Panc1 (cell line): ENCODE measurements at places on chromosomes 4 and X.
A peak's percentile ranks its signal among the peaks of the same experiment; 100 is the strongest.

DNA sequence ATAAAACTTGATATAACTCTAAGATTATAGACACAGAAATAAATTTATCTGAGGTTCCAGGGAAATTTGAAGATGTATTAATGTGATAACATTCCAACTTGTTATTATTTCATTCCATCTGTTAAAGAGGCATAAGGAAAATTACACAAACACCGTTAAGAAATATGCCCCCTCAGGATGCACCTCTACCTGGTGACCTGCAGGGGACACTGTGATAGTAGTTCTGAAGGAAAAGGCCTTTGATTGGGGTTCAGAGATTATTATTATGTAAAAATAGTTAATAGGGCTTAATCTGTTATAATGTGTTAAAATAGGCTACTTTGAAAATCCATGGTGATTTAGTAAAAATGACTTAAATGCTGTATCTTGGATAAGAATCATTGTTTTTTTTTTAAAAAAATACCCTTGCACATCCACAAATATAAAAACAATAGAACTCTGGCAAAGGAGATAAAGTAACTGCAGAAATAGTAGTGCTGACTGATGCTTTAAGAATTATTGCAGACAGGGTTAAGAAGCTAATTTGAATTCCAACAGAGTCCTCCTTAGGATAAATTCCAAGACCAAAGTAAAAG, 6.1 kb upstream of the ABRAXAS1 start:
- DNase-seq: peak; percentile 38

GRCh38 chr4:187469627-187470026, 525.9 kb upstream of the ZFP42 start:
- DNase-seq: no peak

DNA sequence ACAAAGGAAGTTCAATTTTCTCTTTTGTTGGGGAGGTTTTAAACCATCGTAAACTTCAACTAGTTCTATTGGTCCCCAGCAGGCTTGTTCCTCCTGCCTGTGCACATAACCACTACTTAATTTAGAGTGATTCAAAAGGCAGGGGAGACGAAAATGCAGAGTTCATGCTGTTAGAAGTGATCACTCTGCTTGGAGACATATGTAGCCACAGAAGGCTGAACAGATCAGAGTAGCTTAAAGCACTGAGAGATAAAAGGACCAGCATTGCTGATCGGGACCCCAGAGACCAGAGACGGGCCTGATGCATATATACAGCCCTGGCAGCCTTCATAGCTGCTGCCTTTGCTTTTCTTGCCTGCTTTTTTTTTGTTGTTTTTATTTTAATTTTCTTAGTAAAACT, 662.0 kb upstream of the CPEB2 start:
- DNase-seq: no peak

- no peak for DNase-seq
These were observed 43.6 kb upstream of the PHOX2B start for GRCh38 chr4:41792166-41792565.

- no peak for DNase-seq
These were observed 5.6 kb upstream of the KANTR start for GRCh38 chrX:53088136-53088974.

DNA sequence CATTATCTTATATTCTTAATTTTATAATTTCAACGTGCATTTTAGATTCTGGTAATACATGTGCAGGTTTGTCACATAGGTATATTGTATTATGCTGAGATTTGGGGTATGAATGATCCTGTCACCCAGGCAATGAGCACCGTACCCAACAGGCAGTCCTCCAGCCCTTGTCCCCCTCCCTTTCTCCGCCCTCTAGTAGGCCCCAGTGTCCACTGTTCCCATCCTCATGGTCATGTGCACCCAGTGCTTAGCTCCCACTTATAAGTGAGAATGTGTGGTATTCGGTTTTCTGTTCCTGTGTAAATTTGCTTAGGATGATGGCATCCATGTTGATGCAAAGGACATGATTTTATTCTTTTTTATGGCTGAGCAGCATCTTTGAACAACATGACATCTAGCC, 70.6 kb downstream of the RNF150 start:
- DNase-seq: no peak

DNA sequence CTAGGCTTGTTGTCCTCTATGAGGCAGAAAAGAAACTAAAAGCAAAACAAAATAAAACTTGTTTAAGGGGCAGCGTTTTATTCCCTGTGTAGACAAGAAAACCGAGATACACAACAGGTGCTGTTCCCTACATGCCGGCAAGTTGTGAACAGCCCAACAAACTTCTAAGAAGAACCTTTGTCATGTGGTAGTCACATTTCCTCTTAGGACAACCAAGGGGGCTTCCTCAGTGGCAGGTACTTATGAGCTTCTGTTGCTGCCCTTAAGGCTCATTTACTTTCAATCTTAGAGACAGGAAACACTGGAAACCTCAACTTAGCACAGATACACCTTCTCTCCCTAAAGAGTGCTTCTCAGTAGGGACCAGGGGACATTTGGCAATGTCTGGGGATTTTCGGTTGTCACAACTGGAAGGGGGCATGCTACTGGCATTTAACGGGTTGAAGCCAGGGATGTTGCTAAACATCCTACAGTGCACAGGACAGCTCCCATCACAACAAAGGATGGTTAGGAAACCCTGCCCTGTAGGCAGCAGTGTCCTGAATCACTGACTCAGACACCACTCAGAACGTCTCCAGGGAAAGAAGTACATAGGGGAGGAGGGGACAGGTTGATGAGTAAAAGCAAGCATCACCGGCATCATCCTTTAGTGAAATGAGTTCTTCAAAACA, 111.0 kb downstream of the ASB9 start:
- DNase-seq: no peak

- DNase-seq: no peak
These were observed 64.4 kb downstream of the EIF4E start for GRCh38 chr4:98864560-98864959.

- no peak for DNase-seq
These were observed 27.0 kb upstream of the TMEM131L start for GRCh38 chr4:153438916-153439756.

GRCh38 chr4:179698321-179698720, 2256.1 kb upstream of the AGA start:
- no peak for DNase-seq

DNA sequence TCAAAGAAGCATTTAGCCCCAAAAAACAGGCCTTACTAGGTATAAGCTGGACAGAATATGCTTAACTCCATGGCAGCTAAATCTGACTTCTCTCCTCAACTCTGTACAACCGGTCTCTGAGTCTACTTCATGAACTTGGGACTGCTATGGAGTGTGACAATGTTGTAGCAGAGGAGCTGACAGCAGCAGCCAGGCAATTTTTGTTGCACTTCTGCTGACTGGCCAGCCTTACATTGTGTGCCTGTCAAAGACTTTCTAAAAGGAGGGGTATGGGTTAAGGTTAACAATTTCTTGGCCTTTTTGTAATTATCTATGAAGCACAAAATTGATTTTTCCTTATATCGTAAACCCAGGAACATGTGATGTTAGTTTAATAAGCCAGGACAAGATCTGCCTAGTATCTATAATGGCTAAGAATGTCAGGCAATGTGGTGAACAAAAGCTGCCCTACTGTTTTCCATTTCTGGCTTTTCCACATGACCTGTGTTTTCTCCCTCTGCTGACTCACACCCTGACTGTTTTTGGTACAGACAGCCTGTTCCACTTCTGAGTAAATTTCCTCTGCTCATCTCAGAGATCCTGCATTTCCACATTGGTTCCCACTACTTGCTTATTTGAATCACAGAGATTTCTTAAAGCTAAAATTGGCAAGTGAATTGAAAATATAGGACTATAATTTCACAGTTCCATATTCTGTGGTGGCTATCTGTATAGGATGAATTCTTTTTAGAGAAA, 9.3 kb downstream of the NOX1 start:
- no peak for DNase-seq

GRCh38 chr4:82765134-82765533, 33.5 kb downstream of the SCD5 start:
- no peak for DNase-seq
